ENCODE measurements at places on chromosomes 4 and X.

DNA sequence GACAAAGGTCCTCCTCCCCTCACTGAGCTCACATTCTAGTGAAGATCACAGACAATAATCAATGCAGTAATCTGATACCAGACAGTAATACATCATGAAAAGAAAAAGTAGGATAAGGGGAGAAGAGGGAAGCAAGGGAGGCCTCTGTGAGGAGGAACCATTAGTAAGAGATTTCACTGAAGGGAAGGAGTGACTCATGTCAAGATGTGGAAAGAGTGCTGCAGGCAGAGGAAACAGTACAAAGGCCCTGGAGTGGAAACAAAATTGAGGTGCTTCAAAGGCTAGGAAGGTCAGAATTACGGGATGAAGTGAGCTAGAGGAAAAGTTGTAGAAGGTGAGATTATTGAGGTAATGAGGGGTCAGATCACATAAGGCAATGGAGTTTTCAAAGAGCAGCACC is 38.1 kb downstream of the LAMTOR3 start:
- H3K27me3 ChIP-seq = no peaks in the 10 kb centered on the region
- no peak overlapping the region for H3K27ac ChIP-seq
- no peaks in the 10 kb centered on the region for H3K36me3 ChIP-seq
- DNase-seq = no peak
- no peak overlapping the region for H3K4me3 ChIP-seq
- no peaks in the 10 kb centered on the region for H3K4me1 ChIP-seq

- peaks cover 59% of the 10 kb centered on the region for H3K27me3 ChIP-seq
- H3K36me3 ChIP-seq = no peaks in the 10 kb centered on the region
- H3K4me1 ChIP-seq = no peaks in the 10 kb centered on the region
- H3K4me3 ChIP-seq = peak within 1 kb of the TSS; percentile 72
- H3K27ac ChIP-seq = peak within 1 kb of the TSS; percentile 64
- no peak for DNase-seq
Measured at GRCh38 chrX:136251041-136251991, at the start of gene MAP7D3. Gene MAP7D3 (minus strand): TSS chrX:136251400. CDS start chrX:136251358, 42 bp downstream.

GRCh38 chrX:150934453-150934852 is 36.0 kb upstream of the CD99L2 start:
- no peak overlapping the region for H3K4me3 ChIP-seq
- no peak overlapping the region for H3K27ac ChIP-seq
- H3K4me1 ChIP-seq = no peaks in the 10 kb centered on the region
- H3K27me3 ChIP-seq = peaks cover 7% of the 10 kb centered on the region
- no peaks in the 10 kb centered on the region for H3K36me3 ChIP-seq

- no peaks in the 10 kb centered on the region for H3K36me3 ChIP-seq
- no peaks in the 10 kb centered on the region for H3K4me1 ChIP-seq
- H3K27me3 ChIP-seq = no peaks in the 10 kb centered on the region
- peak overlapping the region; percentile 12 for H3K27ac ChIP-seq
- no peak overlapping the region for H3K4me3 ChIP-seq
Measured at GRCh38 chr4:7630568-7631287, 196.0 kb upstream of the PSAPL1 start.

GRCh38 chr4:62130230-62130629 is 930.1 kb downstream of the ADGRL3 start:
- no peak overlapping the region for H3K27ac ChIP-seq
- H3K4me3 ChIP-seq = no peak overlapping the region
- H3K27me3 ChIP-seq = no peaks in the 10 kb centered on the region
- no peaks in the 10 kb centered on the region for H3K4me1 ChIP-seq
- H3K36me3 ChIP-seq = no peaks in the 10 kb centered on the region

DNA sequence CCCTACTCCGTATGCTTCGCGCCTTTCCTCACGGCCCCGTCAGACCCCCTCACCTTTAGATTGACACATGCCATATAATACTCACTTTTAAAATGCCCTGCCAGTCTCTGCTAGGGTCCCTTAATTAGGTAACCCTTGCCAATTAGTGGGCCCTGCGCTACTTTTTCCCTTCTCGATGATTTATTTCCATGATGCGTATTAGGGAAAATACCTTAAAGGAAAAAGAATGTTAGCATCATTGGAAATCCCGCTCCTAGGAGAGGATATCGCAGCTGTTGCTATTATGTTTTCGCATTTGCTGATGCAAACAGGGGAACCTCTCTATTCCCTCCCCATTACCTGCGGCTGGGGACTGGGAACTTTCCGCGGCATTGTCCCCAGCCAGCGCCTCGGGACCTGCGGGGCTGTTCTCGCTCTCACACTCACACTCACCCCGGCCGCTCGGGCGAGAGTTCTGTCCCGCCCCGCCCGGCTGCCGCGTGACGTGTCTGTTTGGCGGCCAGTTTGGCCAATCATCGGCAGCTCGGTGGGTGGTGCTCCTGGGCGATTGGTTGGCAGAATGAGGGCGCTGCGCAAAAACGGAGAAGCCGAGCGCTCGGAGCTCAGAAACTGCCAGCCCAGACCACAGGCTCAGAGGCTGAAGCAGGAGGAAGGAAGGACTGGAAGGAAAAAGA is at the start of gene PCDH10:
PCDH10 (plus strand) TSS at position 605 of the 674 bp plus-strand sequence. CDS start 847 bp downstream, outside the sequence.
- H3K4me3 ChIP-seq = peak within 1 kb of the TSS; percentile 29
- DNase-seq = peak; percentile 83
- H3K36me3 ChIP-seq = no peaks in the 10 kb centered on the region
- H3K27me3 ChIP-seq = peaks cover 98% of the 10 kb centered on the region

DNA sequence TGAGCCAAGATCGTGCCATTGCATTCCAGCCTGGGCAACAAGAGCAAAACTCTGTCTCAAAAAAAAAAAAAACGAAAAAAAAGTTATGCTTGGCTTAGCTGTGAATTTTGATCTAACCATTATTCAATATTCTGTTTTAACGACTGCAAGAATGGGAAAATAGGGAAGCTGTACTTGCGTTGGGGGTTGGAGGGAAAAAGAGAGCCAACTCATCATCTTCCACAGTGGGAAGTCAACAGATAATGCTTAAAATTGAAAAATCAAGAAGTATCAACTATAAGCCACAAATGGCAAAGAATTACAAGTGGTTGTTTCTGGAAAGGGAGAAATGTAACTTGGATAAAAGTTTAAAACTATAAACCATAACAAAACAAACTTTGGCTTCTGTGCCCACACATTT is 2.9 kb downstream of the TEC start:
- no peak overlapping the region for H3K4me3 ChIP-seq
- DNase-seq = no peak
- H3K36me3 ChIP-seq = no peaks in the 10 kb centered on the region
- no peaks in the 10 kb centered on the region for H3K4me1 ChIP-seq

GRCh38 chrX:70359458-70359857 is 63.7 kb upstream of the GDPD2 start:
- H3K36me3 ChIP-seq = no peaks in the 10 kb centered on the region
- H3K4me3 ChIP-seq = no peak overlapping the region
- H3K27me3 ChIP-seq = peaks cover 28% of the 10 kb centered on the region
- no peak overlapping the region for H3K27ac ChIP-seq
- no peak for DNase-seq

DNA sequence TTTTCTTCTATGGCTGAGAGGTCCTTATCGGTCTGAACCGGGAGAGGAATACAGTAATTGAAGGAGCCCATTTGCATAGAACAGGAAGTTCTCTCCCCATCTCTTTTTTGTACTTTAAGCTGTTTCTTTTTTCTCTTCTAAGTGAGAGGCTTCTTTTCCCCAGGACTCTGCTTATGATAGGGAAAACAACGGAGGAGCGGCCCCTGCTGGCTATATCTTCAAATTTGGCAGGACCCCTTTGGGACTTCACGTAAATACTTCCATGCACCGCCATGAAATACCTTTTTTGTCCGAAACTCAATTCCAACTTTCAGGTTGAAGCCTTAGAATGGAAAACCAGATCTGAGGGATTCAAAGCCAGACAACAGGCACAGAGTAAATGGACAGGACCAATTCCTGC is 1153.0 kb upstream of the INTU start:
- no peak overlapping the region for H3K4me3 ChIP-seq
- no peak for DNase-seq
- H3K36me3 ChIP-seq = no peaks in the 10 kb centered on the region
- H3K27ac ChIP-seq = no peak overlapping the region

DNA sequence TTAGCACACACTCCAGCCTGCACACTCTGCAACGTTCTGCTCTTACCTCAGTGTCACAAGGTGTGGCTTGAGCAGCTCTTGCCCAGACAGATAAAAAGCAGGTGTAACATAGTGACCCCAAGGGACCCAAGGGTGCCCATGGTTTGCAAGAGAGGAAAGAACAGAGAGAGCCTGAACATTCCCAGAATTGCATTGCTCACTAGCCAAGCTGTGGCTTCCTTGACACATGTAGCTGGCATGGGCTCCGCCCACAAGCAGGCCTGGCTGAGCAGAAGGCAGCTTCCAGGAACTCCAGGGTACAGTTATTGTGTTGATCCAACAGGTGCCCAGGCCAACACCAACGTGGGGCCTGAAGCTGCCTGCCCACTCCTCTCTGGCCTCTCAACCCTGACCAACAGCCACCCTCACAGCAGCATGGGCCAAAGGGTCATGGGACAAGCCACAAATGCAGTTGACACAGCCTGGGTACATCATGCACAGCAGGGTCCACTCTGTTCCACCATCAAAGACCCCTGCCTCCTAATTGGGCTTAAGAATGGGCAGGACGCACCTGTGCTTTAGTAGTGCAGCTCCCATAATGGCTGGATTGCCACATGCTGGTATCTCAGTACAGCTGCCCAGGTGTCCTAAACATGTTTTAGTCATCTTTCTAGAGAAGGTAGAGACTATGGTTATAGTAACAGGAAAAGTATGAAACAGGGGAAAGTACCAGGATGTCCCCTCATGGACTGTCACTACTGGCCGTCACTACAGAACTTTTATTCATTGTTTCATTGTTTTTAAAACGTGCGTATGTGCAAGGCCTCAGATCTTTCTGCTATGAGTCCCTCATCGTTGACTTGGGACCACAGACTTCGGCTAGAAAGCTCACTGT is 73.7 kb upstream of the ACSL1 start:
- no peaks in the 10 kb centered on the region for H3K36me3 ChIP-seq
- no peak overlapping the region for H3K4me3 ChIP-seq
- no peaks in the 10 kb centered on the region for H3K27me3 ChIP-seq
- DNase-seq = peak; percentile 74

- no peaks in the 10 kb centered on the region for H3K27me3 ChIP-seq
- H3K36me3 ChIP-seq = no peaks in the 10 kb centered on the region
- H3K4me1 ChIP-seq = no peaks in the 10 kb centered on the region
- no peak for DNase-seq
- no peak overlapping the region for H3K4me3 ChIP-seq
- H3K27ac ChIP-seq = peak overlapping the region; percentile 5
Measured at GRCh38 chr4:73751166-73751565, 10.8 kb downstream of the CXCL8 start.

- no peaks in the 10 kb centered on the region for H3K36me3 ChIP-seq
- H3K4me3 ChIP-seq = no peak overlapping the region
- no peak for DNase-seq
- H3K4me1 ChIP-seq = no peaks in the 10 kb centered on the region
Measured at GRCh38 chr4:141395246-141395830, 174.6 kb downstream of the ZNF330 start.

GRCh38 chr4:20754036-20754435 is 53.8 kb downstream of the PACRGL start:
- H3K4me3 ChIP-seq = no peak overlapping the region
- no peak for DNase-seq
- no peaks in the 10 kb centered on the region for H3K36me3 ChIP-seq
- no peaks in the 10 kb centered on the region for H3K27me3 ChIP-seq
- no peak overlapping the region for H3K27ac ChIP-seq
- no peaks in the 10 kb centered on the region for H3K4me1 ChIP-seq

DNA sequence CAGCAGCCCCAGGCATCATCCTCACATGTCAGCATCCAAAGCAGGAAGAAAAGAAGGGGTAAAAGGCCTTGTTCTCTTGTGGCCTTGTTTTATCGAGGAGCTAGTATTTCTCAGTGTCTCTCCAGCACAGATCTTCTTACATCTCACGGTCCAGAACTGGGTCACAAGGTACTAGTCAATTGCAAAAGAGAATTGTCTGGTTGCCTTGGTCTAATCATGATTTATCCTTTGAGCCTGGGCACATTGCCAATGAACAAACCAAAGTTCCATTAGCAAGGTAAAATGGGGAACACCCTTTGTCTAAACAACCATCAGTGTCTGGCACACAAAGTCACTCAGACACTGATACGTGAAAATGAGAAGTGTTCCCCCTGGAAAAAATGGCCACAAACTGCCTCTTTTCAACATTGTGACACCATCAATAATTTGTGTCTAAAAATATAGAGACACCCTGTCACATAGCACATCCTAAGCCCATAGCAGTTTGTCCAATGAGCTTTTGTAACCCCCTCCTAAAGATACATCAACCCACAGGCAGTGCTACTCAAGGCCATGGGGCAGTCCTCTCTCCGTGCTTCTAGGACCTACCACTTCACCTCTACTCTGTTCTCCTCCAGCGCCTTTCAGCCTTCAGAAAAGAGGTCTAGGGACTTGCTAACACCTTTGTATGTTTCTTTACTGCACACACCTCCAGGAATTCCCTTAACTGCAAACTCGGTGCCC is 534.4 kb downstream of the MID1IP1 start:
- DNase-seq = no peak
- no peaks in the 10 kb centered on the region for H3K36me3 ChIP-seq
- no peak overlapping the region for H3K4me3 ChIP-seq
- peak overlapping the region; percentile 65 for H3K27ac ChIP-seq
- H3K4me1 ChIP-seq = no peaks in the 10 kb centered on the region

DNA sequence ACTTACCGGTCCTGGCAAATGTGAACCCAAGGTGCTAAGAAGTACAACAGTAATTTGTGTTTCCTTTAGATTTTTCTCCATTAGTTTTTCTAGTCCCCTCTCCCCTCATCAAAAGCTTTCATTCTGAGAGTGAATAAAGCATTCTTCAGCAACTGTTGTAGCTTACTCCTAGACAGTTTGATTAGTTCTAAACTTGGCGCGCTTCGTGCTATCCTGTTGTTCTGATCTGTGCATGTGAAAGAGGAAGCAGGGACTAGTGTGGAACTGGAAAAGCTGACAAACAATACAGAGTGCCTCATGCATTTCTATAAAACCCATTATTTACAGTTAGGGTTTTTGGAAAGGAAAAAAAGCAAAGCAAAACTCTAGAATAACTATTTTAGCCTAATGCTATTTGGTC is 556.9 kb upstream of the SLIT2 start:
- H3K36me3 ChIP-seq = no peaks in the 10 kb centered on the region
- no peak overlapping the region for H3K4me3 ChIP-seq
- no peaks in the 10 kb centered on the region for H3K4me1 ChIP-seq
- H3K27ac ChIP-seq = no peak overlapping the region

- no peaks in the 10 kb centered on the region for H3K4me1 ChIP-seq
- peak overlapping the region; percentile 48 for H3K4me3 ChIP-seq
- no peak for DNase-seq
- no peaks in the 10 kb centered on the region for H3K27me3 ChIP-seq
- H3K27ac ChIP-seq = no peak overlapping the region
- no peaks in the 10 kb centered on the region for H3K36me3 ChIP-seq
Measured at GRCh38 chr4:146654687-146655520, 16.2 kb downstream of the POU4F2 start.

- no peak for DNase-seq
- no peaks in the 10 kb centered on the region for H3K4me1 ChIP-seq
- H3K4me3 ChIP-seq = peak overlapping the region; percentile 63
- H3K27ac ChIP-seq = peak overlapping the region; percentile 33
- H3K36me3 ChIP-seq = no peaks in the 10 kb centered on the region
Measured at GRCh38 chr4:89837385-89837992, 528 bp upstream of the SNCA start.

- no peak overlapping the region for H3K4me3 ChIP-seq
- no peaks in the 10 kb centered on the region for H3K36me3 ChIP-seq
- DNase-seq = no peak
- H3K27ac ChIP-seq = no peak overlapping the region
Measured at GRCh38 chr4:3759236-3759635, 6.9 kb upstream of the ADRA2C start.

GRCh38 chr4:134533068-134533467 is 331.5 kb upstream of the PABPC4L start:
- H3K4me3 ChIP-seq = no peak overlapping the region
- H3K4me1 ChIP-seq = no peaks in the 10 kb centered on the region
- H3K27ac ChIP-seq = no peak overlapping the region
- no peak for DNase-seq
- H3K36me3 ChIP-seq = no peaks in the 10 kb centered on the region
